ENCODE measurements at places on chromosomes 13 and 19.
A peak's percentile ranks its signal among the peaks of the same experiment; 100 is the strongest.

DNA sequence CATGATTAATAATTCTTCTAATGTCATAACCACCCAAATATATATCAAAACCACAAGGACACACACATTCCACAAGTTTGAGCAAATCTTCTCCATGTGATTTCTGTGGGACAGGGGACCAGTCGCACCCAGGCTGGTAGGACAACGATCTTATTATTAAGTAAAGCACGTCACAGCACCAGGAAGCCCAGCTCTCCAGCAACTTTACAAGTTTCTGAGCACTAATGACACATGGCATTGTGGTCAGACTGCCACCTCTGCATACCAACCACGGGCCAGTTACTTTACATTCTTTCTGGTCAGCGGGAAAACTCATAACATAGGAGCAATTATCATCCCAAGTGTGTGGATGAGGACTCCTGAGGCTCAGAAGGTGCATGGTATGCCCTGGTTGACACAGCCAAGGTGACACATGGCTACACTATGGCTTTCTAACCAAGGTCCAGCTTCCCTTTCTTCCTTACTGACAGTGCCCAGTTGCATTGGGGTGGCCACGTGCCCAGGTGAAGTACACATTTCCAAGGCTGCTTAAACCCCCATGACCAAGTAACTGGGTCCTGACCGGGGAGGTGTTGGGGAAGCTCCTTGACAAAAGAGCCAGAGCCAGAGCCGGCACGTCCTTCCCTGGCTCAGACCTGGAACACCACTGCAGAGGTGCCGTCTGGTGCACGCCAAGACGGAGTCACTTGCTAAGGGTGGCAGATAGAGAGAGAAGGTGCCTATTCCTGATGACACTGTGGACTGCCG is 27.4 kb downstream of the LATS2 start:
- peak; percentile 55 for DNase-seq

DNA sequence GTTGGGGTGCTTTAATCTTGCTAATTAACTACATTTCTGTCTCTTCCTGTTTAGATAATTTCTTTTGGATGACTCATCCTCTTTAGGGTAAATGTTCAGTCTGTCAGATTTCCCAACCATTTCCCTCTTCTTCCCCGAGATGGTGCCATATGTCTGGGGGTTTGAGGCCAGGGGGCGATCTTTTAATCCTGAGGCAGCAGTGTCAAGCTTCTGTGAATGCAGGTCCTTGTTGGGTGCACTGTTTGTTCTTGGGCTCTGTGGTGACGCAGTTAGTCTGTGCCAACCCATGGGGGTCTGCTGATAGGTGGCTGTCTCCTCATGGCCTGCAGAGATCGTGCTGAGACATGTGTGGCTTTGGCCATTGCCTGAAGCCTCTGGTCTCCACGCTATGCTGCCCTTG is 420.4 kb downstream of the NDFIP2 start:
- peak; percentile 16 for DNase-seq

DNA sequence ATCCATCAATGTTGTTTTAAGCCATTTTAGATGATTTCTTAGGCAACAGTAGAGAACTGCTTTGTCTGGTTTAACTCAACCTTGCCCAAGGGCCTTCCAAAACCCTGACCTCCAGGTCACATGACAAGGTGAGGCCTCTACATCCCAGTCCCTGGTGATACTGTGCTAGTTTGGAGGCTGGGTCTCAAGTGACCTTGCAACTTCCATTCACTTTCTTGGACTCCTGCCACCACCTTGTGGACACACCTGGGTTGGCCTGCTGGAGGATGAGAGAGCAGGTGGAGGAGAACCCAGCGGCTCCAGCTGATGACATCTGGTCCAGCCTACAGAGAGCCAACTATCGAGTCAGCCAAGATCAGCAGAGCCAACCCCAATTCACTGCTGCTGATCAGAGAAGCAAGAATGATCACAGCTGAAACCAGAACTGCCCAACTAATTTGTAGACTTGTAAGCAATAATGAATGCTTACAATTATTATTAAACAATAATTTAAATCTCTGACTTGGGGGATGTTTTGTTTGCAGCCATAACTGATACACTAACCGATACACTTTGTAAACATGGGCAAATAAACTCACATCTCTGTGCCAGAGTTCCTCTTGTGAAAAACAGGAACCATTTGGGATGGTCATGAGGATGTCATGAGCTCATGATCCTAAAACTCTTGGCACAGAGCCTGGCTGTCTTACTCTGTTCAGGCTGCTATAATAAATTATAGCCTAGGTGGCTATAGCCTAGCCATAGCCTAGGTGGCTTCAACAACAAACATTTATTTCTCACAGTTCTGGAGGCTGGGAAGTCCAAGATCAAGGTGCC is 11.5 kb downstream of the FAM187B start:
- peak; percentile 59 for DNase-seq

GRCh38 chr13:106087201-106087600 is 448.3 kb downstream of the EFNB2 start:
- no peak for DNase-seq

GRCh38 chr13:83085186-83085900 is 796.9 kb downstream of the SLITRK1 start:
- no peak for DNase-seq

GRCh38 chr19:56367829-56368711 is 25.3 kb downstream of the ZNF582 start:
- peak; percentile 93 for DNase-seq

DNA sequence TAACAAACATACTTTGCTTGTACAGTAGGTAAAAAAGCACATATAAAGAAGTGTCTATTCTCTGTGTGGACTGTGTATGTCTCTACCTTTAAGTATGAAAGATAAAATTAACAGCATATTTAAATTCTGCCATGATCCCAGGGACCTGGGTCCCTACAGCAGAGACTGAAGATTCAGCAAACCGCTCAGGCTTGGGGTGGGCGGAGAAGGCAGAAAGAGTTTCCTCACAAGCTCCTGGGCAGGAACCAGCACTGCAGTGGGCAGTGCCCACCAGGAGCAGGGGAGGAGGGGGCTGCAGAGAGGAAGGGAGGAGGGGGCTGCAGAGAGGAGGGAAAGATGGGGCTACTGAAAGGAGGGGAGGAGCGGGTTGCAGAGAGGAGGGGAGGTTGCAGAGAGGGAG is 44.6 kb upstream of the GRTP1 start:
- DNase-seq = no peak

DNA sequence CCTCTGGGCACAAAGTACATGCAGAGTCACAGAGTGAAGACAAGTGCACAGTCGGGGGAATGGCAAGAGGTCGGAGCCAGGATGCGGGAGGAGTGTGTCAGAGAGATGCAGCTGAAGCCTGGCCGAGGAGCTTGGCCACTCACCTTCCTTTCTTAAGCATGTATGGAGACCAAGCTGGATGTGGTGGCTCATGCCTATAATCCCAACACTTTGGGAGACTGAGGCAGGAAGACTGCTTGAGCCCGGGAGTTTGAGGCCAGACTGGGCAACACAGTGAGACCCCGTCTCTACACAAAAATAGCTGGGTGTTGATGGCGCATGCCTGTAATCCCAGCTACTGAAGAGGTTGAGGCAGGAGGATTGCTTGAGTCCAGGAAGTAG is 67.0 kb downstream of the LATS2 start:
- no peak for DNase-seq

DNA sequence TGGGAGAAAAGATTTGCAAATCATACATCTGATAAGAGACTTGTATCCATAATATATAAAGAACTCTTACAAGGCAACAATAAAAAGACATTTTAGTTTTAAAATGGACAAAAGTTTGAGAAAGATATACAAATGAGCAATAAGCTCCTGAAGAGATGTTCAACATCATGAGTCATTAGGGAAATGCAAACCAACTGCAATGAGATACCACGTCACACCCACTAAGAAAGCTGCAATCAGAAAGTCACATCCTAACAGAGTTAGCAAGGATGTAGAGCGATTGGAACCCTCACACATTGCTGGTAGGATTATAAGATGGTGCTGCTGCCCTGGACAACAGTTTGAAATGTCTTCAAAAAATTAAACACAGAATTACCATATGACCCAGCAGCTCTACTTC is 50.3 kb downstream of the GSX1 start:
- no peak for DNase-seq

- DNase-seq = peak; percentile 85
These were observed 627 bp downstream of the LIN7B start for GRCh38 chr19:49114630-49115363.

DNA sequence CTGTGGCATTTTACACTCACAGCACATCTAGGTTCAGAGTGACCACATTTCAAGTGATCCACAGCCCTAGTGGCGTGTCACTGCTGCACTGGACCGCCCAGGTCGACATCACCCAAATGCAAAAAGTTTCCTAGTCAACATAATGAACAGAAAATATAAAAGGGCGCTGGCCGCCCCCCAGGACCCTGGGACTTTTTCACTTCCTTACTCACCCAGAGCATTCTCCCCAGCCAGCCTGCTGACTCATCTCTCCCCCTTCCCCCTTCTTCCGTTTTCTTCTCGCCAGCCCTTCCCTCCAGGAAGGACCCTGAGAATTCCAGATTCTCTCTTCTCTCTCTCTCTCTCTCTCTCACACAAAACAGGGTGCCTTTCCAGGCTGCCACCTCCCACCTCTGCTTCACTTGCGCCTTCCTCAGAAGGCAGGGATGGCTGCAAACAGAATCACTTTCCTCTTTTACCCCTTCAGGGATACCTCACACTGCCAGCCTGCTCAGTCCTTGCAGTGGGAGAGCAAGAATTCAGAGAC is 21.0 kb upstream of the GRWD1 start:
- peak; percentile 74 for DNase-seq

DNA sequence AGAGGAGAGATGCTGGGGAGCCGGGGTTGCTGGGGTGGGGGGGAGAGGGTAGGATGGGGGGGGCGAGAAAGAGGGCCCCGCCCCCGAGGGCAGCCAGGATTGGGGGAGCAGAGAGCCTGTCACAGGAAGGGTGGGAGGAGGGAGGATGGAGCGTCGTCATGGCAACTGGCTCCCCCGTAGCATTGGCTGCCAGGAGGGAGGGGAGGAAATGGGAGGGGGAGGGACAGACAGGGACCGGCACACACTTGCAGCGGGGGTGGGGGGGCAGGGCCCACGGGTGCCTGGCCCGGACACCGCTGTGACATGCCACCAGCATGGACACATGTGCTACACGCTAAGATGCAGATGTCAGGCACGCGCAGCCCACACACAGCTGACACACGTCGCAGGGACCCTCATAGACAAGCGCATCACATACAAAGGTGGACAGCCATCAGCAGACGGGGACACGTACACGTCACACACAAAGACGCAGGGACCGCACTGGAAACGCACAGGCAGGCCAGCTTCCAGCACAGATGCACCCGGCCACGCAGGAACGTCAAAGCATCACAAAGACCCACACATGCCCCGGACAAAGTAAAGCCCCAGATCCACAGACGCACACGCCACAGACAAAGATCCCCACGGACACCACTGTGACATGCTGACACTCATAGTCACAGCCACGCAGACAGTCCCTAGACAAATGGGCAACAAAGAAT is at the start of gene LMTK3:
Gene LMTK3, minus strand, starts transcription at position 36 of the 704 bp plus-strand sequence. CDS start 259 bp downstream, outside the sequence.
- DNase-seq = peak; percentile 67

GRCh38 chr19:7507884-7508283 is 8.0 kb upstream of the ZNF358 start:
- peak; percentile 84 for DNase-seq

- DNase-seq = no peak
These were observed 8.1 kb downstream of the SELENOW start for GRCh38 chr19:47786566-47786965.

- no peak for DNase-seq
These were observed 1079.7 kb downstream of the SLITRK1 start for GRCh38 chr13:82802528-82802927.

DNA sequence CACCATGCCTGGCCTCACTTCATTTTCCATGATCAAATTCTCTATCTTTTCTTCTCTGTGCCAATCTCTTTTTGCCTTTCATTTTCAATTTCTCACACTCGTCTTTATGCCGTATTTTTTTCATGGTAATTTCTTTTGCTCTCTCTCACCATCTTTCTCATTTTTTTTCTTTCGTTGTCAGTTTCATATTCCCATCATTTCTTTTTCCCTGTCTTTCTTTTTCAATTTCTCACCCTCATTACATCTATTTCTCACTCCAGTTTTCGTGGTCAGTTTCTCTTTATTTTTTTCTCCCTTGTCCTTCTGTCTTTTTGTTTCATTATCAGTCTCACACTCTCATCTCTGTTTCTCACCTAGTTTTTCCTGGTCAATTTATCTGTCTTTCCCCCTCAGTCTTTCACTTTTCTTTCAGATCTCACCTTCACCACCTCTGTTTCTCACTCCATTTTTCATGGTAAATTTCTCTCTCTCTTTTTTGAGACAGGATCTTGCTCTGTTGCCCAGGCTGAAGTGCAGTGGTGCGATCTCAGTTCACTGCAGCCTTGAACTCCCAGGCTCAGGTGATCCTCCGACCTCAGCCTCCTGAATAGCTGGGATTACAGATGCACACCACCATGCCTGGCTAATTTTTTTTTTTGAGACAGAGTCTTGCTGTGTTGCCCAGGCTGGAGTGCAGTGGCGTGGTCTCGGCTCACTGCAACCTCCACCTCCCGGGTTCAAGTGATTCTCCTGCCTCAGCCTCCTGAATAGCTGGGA is 14.1 kb downstream of the SSC5D start:
- no peak for DNase-seq

DNA sequence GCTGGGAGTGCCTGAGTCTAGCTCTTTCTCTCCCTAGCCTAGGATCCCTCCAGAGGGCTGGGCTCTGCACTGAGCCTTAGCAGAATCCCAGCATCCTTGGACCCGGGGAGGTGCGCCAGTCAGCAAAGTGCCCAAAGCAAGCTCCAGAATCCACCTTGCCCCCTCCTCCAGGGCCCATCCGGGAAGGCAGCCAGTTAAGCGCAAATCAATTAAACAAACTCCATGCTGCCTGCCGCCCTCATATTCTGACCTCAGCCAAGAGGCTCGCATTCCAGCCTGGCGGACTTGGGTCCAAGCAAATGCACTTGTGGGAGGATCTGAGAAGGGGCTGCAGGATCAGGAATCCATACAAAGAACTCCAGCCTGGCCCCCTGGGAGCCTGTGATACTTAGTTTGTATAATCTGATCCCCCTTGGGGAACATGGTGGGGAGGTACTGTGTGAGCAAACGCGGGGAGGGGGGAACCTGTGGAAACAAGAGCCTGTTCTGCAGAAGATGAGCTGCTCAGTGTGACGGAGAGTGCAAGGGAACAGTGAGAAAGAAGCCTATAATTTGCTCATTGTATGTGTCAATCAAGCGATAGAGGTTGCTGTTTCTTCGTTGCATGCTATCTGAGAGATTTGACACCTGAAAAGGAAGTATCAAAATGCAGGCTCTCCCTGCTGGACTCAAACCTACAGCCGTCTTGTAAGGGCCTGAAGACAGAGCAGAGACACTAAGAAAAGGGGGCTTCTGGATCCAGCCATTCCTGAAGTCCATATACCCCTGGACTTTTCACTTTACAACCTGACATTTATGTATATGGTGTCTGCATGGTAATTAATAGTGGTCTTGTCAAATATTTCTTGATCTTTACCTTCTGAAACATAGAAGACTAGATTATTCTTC is 29.4 kb downstream of the ZNRF4 start:
- DNase-seq = no peak

- DNase-seq = no peak
These were observed 74.6 kb downstream of the SHISA2 start for GRCh38 chr13:25977216-25977615.

GRCh38 chr13:73922493-73923393 is 211.5 kb downstream of the KLF12 start:
- DNase-seq = no peak

- no peak for DNase-seq
These were observed 43.5 kb downstream of the ATP7B start for GRCh38 chr13:51967482-51968446.

- DNase-seq = peak; percentile 73
These were observed 9.8 kb downstream of the SIGLEC10 start for GRCh38 chr19:51407511-51408131.

GRCh38 chr13:62171697-62172096 is 756.0 kb upstream of the PCDH20 start:
- no peak for DNase-seq
